ENCODE measurements at places on chromosomes 6 and 20. TPM values are rescaled to one million over a fixed set of nuclear protein-coding genes. Genes with fewer than 3 reads are reported as not detected.

GLP1R gene
- total RNA-seq = not detected

FAM210B gene
- total RNA-seq = 15.9 TPM

ESR1 gene
- total RNA-seq = 2.4 TPM

KCNK15 gene
- total RNA-seq = not detected

SPATS1 gene
- not detected for total RNA-seq

TP53TG5 gene
- not detected for total RNA-seq

- no peak overlapping the region for H3K4me3 ChIP-seq
- peaks cover 12% of the 10 kb centered on the region for H3K27me3 ChIP-seq
- no peak for DNase-seq
- H3K36me3 ChIP-seq = no peaks in the 10 kb centered on the region
These were observed 47.2 kb upstream of the CCN2 start for GRCh38 chr6:131998255-131998982.

- no peak overlapping the region for H3K27ac ChIP-seq
- no peak for DNase-seq
- peaks cover 4% of the 10 kb centered on the region for H3K4me1 ChIP-seq
- no peaks in the 10 kb centered on the region for H3K36me3 ChIP-seq
- peaks cover 37% of the 10 kb centered on the region for H3K27me3 ChIP-seq
These were observed 22.7 kb upstream of the MLN start for GRCh38 chr6:33826537-33826936.

DNA sequence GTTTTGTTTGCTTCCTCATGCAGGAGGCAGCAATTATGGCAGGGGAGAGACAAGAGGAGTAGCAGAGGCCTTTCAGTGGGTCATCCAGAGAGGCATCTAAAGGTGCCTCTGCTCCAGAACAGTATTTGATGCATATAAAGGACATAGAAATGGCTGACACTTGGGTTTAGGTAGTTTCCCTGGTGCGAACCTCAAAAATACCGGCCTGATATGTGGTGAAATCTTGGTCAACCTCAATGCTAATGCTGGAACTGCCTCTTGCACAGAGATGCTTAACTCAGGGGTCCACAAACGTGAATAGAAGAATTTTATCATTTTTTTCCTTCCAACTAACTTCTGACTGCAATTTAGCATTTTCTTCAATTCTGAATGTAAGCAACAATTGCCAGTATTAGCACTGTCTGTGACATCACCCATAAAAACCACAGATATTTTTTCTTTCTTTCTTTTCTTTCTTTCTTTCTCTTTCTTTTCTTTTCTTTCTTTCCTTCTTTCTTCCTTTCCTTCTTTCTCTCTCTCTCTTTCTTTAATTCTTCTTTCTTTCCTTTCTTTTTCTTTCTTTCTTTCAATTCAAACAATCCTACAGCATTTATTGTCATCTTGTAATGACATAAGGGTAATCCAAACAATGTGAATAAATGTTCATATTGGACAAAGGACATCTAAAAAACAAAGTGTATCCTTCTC is 180.0 kb upstream of the UST start:
- no peak overlapping the region for H3K4me3 ChIP-seq
- H3K27ac ChIP-seq = no peak overlapping the region
- H3K27me3 ChIP-seq = peaks cover 27% of the 10 kb centered on the region
- DNase-seq = no peak

DNA sequence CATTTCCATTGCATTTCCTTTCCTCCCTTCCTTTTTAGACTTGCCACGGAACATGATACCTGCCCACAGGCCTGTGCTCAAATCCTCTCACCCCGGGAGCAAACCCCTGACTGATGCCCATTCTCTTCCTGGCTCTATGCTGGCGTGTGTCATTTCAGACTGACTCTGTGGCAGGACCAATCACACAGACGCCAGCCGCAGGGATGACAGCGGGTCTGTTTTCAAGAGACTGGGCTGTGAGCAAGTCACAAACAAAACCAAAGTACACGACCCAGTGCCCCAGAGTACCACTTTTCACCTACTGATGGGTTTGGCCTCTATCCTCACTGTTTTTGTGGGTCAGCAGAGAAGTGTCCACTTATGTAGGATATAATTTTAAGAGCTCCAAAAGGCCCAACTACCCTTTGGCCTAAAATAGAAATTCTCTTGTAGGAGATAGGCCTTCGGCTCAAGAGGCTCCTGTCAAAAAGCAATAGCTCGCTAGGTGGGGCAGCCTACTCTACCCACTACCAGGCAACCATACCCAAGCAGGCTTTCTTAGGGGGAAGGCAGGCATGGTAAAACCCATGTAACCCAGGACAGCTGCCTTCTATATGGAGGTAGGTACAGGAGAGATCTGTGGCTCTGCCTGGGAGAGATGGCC is 215.7 kb downstream of the CDC5L start:
- H3K4me3 ChIP-seq = no peak overlapping the region
- H3K4me1 ChIP-seq = peaks cover 5% of the 10 kb centered on the region
- no peak for DNase-seq

- H3K4me3 ChIP-seq = no peak overlapping the region
These were observed 5.8 kb upstream of the SSTR4 start for GRCh38 chr20:23029324-23029723.

- DNase-seq = peak; percentile 50
- H3K27ac ChIP-seq = peak overlapping the region; percentile 92
- H3K36me3 ChIP-seq = no peaks in the 10 kb centered on the region
- peaks cover 9% of the 10 kb centered on the region for H3K4me1 ChIP-seq
These were observed 824 bp downstream of the MPC1 start for GRCh38 chr6:166381733-166382499.

DNA sequence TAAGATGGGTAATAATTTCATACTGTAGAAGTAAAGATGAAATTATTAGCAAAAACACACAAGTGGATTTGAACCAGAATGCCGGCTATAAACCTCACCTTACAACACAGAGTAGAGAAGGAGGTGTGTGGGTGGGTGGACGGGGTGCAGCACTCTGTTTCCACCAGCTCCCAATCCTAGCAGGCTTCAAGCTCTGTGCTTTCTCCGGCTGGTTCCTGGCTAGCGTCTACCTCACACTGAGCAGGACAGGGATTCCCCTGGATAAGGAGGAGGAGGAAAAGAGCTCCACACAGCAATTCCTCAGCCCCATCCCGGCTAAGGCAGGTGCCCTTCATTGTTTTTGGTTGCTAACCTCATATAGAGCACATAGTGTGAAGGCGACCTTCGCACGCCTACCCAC is 453.3 kb downstream of the C6orf118 start:
- no peaks in the 10 kb centered on the region for H3K27me3 ChIP-seq
- no peaks in the 10 kb centered on the region for H3K36me3 ChIP-seq
- no peak for DNase-seq
- H3K4me1 ChIP-seq = no peaks in the 10 kb centered on the region
- H3K27ac ChIP-seq = no peak overlapping the region

DNA sequence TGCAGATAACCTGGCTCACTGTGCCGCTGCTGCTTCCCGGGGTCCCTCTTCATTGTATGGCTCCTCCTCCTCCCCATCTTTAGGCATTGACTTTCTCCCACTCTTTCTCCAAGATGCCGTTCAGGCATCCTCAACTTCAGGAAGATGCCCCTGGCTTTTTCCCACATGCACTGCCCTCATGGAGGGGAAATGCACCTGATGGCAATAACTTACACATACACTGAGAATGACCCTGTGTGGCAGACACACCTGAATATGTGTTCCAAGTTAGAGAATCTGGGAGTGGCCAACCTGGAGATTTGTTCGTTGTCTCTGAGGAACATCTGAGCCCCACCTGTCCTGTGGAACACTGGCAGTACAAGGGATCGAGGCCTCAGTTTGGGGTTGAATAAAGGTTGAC is 273.9 kb upstream of the CHD6 start:
- H3K4me3 ChIP-seq = no peak overlapping the region
- no peaks in the 10 kb centered on the region for H3K36me3 ChIP-seq
- no peak overlapping the region for H3K27ac ChIP-seq
- H3K4me1 ChIP-seq = no peaks in the 10 kb centered on the region
- peaks cover 6% of the 10 kb centered on the region for H3K27me3 ChIP-seq

- peak overlapping the region; percentile 98 for H3K27ac ChIP-seq
- H3K36me3 ChIP-seq = peaks cover 5% of the 10 kb centered on the region
- H3K27me3 ChIP-seq = no peaks in the 10 kb centered on the region
- H3K4me1 ChIP-seq = peaks cover 48% of the 10 kb centered on the region
- peak overlapping the region; percentile 94 for H3K4me3 ChIP-seq
These were observed 72.4 kb downstream of the HFE start for GRCh38 chr6:26159357-26160273.

- peak overlapping the region; percentile 72 for H3K4me3 ChIP-seq
- H3K36me3 ChIP-seq = peaks cover 2% of the 10 kb centered on the region
- H3K27me3 ChIP-seq = no peaks in the 10 kb centered on the region
- no peak for DNase-seq
These were observed 44.8 kb downstream of the AGPAT4 start for GRCh38 chr6:161228921-161229591.

GRCh38 chr6:11350294-11350693 is 117.8 kb upstream of the NEDD9 start:
- peaks cover 6% of the 10 kb centered on the region for H3K36me3 ChIP-seq
- no peak overlapping the region for H3K27ac ChIP-seq
- H3K4me1 ChIP-seq = peaks cover 46% of the 10 kb centered on the region
- no peaks in the 10 kb centered on the region for H3K27me3 ChIP-seq

GRCh38 chr6:69285054-69285453 is 511.8 kb downstream of the LMBRD1 start:
- DNase-seq = no peak
- no peak overlapping the region for H3K4me3 ChIP-seq
- no peak overlapping the region for H3K27ac ChIP-seq
- H3K27me3 ChIP-seq = no peaks in the 10 kb centered on the region
- H3K4me1 ChIP-seq = no peaks in the 10 kb centered on the region

DNA sequence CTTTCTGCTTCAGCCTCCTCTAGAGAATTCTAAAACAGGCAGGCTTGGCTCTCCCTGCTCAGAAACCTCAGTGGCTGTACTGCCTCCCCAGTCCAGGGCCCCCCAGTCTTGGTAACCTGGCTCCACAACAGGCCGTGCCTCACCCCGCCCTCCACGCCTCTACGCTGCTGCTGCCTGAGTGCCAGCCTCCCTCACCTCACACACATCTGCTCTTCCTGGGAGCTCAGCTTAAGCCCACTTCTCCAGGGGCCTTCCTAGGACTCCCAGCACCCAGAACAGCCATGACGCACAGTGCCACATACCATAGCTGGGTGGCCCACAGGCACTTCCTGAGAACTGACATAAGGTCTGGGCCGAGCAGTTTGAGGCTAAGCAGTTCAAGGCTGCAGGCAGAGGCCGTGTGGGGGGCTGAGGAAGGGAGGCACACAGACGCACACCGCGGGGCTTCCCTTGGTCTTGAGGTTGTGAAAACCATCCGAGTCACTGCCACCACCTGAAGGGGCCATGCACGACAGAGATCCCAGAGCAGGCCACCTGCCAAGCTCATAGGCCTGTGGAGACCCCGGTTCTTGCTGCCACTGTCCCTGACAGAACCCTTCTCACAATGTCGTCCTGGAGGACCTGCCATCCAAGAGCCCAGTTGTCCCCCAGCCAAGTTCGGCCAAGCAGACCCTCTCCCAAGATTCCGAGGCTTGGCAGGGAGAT is 42.6 kb downstream of the DSTN start:
- H3K27me3 ChIP-seq = no peaks in the 10 kb centered on the region
- peaks cover 26% of the 10 kb centered on the region for H3K4me1 ChIP-seq
- peaks cover 2% of the 10 kb centered on the region for H3K36me3 ChIP-seq
- H3K4me3 ChIP-seq = peak overlapping the region; percentile 78
